ENCODE measurements at places on chromosomes 2 and 18.

DNA sequence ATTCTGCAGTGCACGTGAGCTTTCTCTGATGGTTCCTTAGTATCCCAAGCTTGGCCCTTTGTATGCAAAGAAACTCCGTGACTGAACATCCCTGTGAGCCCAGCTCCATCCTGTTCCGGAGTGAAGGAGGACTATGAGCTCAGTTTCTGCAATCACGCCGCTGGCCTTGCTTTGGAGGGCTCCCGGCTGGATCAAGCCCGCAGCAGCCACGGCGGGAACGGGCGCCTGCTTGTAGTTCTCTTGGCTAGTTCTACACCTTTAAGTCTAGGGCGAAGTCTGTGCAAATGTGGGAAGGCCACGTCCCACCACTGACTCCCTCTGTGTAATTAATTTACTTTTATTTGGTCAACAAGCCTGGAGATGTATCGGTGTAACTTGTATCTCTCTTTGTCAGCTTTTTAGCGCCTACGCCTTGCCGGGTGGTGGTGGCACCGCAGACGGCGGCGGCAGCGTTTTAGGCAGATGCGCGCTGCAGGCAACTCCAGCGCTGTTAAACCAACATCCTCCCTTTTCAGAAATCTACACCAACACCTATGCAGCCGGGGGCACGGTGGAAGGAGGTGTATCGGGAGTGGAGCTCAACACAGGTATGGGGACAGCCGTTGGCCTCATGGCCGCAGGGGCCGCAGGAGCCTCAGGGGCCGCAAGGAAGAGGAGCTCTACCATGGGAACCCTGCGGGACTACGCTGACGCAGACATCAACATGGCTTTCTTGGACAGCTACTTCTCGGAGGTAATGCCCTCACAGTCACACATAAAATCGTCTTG lies 34.3 kb downstream of the DSG4 start:
- DNase-seq, result no peak

DNA sequence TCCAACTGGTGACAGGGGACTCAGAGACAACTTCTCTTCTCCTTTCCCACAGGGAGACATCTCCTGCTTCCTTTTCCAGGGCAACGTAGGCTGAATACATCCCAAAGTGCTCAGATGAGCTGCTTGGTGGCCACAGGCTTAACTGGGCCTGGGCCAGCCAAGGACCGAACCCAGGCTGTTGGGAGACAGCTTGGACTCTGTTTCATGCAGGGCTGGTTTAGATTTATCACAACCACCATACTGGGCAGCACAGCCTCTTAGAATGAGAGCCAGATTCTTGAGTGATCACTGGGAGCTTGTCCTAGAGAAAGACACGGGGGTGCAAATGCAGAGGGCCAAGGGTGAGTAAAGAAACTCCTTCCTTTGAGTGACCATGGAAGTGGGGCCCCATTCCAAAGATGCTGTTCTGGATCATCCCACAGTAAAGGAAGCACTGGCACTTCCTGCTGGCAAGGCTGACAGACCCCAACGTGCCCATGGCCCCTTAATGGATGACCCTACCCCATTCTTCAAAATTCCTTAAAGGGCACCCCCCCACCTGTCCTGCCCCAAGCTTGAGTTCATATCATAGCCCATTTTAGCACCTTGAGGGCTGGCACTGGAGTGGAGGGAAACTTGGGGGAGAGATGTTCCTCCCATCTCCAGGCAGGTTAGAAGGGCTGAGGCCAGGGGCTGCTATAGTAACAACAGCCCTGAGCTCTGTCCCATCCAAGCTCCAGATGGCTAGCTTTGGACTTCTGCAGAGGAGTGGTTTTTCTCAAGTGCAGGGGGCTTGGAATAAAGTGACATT lies 84.1 kb downstream of the CAPN13 start:
- no peak for DNase-seq

GRCh38 chr2:195494451-195494850 lies 162.6 kb upstream of the SLC39A10 start:
- DNase-seq, result no peak

DNA sequence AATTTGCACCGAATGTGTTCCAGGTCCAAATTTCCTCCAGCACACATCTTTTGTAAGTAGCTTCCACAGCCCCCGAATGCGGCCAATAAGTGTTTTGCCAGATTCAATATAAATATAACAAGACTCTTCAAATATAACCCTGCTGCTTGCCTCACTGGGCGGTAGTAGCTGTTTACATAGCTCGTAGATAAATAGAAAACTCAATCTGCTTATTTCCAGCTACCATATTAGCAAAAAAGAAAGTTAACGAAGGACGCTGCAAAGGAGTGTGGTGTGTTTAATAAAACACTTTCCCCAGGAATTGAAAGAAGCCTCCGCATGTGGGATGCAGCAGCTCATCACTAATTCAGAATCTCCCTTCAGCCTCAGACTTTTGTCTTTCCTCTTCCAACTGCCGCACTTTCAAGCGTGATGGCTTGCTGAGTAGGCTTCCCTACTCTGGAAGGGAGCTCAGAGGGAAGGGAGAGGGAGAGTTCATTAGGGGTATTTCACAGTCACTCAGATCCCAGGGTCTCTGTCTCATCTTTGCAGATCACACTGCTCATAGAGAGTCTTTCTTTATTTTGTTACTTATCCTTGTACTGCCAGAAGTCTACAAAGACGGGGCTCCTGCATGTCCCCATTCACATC lies 367.0 kb downstream of the RND3 start:
- DNase-seq, result no peak

DNA sequence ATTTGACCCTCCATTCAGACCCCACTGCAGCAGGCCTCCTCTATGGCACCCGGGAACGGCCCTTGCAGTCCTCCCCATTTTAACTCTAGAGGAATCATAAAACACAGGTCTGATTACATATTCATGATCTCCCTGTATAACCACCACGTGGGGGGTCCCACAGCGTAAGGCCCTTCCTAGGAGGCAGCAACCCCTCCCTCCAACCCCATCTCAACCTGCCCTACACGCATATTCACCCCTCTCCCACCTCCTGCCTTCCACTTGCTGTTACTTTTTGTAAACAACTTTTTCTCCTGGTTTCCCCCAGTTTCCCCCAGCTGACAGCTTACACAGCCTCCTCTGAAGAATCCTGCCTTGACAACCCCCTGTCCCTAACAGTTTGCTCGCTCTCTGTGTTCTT lies 85.1 kb upstream of the FOXI3 start:
- DNase-seq, result no peak

GRCh38 chr2:181655519-181655918 lies 1.4 kb downstream of the CERKL start:
- DNase-seq, result no peak

DNA sequence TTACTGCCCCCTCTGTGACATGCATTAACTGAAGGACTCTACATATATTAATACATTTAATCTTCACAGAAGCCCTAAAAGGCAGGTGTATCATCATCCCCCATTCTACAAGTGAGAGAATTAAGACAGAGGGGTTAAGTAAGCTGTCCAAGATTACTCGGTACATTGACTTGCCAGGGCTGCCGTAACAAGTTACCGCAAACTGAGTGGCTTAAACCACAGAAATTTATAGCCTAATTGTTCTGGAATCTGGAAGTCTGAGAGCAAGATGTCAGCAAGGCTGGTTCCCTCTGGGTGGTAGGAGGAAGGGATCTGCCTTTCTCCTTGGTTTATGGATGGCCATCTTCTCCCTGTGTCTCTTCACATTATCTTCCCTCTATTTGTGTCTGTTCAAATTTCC lies 605.5 kb downstream of the EPHA4 start:
- no peak for DNase-seq
